Right hindlimb (tissue), 1 donor: ENCODE measurements at places on chromosomes 5 and 9.
A peak's percentile ranks its signal among the peaks of the same experiment; 100 is the strongest.

DNA sequence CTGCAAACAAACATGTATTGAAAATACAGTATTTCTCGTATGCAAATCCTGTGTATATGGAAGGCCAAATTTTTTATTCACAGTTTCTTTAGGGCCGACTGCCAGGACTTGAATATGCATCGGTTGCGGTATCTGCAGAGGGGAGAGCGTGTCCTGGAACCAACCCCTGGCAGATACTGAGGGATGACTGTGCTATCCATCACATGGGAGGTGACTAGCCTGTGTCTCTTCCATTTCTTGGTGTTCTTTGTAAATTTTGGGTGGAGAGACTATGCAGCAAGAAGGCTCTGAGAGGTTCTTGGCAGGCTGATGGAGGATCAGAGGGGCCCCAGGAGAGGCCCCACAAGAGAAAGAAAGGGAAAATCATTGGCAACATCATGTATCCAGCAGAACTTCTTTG, 384.3 kb downstream of the YTHDC2 start:
- peak; percentile 73 for DNase-seq

- no peak for DNase-seq
These were observed 46.0 kb downstream of the C7 start for GRCh38 chr5:40955313-40955712.

DNA sequence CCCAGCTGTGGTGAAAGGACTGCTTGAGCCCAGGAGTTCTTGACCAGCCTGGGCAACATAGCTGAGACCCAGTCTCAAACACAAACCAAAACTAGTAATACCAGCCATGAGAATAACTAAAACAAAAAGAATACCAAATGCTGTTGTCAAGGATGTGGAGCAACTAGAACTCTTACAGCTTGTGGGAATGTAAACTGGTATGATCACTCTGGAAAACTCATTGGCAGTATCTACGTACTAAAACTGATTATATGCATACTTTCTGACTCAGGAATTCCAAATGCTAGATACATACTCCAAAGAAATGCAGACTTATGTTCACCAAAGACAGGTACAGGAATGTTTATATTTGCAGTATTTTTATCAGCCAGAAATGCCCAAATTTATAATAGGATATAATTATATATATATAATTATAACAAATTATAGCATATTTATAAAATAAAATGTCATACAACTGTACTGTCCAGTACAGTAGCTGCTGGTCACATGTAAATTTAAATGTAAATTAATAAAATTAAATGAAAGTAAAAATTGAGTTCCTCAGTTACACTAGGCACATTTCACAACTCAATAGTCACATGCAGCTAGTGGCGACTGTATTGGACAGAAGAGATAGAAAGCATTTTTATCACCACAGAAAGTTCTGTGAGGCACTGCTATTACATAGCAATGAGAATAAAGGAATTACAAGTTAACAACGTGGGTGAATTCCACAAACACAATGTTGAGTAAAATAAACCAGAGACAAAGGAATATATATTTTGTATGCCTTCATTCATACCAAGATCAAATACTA, 118.5 kb downstream of the GNAQ start:
- no peak for DNase-seq

GRCh38 chr5:67166460-67167285, 29.9 kb downstream of the CD180 start:
- no peak for DNase-seq

- no peak for DNase-seq
These were observed 20.0 kb upstream of the SCGB3A1 start for GRCh38 chr5:180611140-180611850.

DNA sequence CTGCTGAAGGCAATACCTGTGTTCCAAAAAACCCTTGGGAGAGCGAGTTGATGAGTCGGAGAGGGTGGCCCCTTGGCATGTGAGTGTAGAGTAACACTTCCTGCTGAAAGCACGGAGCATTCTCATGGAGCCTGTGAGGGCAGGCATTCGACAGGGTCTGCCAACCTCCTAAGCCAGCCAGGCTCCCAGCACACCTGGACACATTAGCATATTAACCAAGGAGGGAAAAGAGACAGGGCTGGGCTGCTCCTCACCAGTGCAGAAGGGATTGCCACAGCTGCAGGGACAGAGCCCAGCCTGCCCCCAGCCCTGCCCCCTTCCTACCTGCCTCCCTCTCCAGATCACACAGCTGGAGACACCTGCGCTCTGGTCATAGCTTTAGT, 46.4 kb upstream of the SEMA4D start:
- DNase-seq, result no peak

- DNase-seq, result no peak
These were observed 9.3 kb upstream of the CCL21 start for GRCh38 chr9:34719021-34719768.

- DNase-seq, result no peak
These were observed 9.0 kb upstream of the EDF1 start for GRCh38 chr9:136875155-136875554.

DNA sequence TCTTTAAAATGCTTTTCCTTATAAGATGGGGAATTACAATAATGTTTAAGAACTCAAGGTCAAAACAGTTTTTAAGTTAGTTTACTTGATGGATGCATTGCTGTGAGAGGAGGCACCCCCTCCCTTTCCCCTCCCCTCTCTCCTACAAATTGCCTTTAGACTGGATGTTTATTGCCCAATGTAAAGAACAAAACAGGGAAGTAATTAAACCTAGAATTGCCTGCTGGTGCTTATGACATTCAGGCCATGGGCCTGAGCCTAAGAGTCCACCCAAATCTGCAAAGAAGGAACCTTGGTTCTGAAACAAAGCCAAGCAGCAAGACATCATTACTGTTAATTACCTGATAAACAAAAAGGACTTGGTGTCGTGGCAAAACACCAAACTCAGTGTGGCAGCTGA, 630.3 kb downstream of the ISL1 start:
- no peak for DNase-seq

GRCh38 chr5:65292196-65292595, 189.5 kb downstream of the ADAMTS6 start:
- DNase-seq, result no peak

DNA sequence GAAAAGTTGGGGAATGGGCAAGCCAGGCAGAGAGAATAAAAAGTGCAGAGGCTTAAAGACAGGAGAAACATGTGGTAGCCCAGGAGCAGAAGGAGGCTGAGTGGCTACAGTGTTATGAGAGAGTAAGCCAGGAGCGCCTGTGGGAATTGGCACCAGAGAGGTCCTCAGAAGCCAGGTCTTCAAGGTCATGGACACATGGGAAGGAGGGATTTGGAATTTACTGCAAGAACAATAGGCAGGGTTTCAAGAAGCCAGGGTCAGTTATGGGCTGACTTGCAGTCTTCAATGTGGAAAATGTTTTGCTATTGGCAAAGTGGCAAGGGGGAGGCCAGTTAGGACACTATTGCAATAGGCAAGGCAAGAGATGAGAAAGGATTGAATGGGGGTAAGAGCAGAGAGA, 29.3 kb downstream of the ERAP1 start:
- DNase-seq, result no peak

GRCh38 chr9:107218829-107219485, 64.1 kb upstream of the RAD23B start:
- DNase-seq, result no peak
